Stimulated activated CD4-positive, alpha-beta T cell treated with anti-CD3 and anti-CD28 coated beads, Interleukin-15, amount 100 ng/mL, for 24 hours (primary cell): ENCODE measurements at places on chromosomes 1 and 21.

GRCh38 chr21:24445517-24445916 lies 1161.8 kb downstream of the MRPL39 start:
- DNase-seq, result no peak

DNA sequence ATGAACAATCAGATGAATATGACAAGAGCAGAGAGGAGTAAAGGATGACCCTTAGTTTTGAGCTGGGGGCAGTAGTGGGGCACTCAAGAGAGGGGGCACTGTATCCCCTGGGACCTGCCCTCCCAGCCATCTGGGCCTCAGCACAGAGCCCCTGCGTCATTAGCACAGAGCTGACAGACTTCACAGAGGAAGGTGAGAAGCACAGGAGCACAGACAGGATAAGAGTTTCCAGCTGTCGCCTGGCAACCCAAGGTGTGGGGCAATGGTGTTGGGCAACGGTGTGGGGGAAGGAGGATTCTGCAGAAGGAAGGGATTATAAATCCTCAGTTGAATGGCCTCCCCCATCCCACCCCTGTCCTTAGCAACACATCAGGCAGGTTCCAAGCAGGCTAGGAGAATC lies 30.2 kb downstream of the RAB3B start:
- DNase-seq, result no peak

GRCh38 chr1:198467342-198467741 lies 73.1 kb downstream of the ATP6V1G3 start:
- no peak for DNase-seq

- DNase-seq, result peak; percentile 63
Measured at GRCh38 chr21:17925000-17925610, 105.9 kb upstream of the C21orf91 start.

DNA sequence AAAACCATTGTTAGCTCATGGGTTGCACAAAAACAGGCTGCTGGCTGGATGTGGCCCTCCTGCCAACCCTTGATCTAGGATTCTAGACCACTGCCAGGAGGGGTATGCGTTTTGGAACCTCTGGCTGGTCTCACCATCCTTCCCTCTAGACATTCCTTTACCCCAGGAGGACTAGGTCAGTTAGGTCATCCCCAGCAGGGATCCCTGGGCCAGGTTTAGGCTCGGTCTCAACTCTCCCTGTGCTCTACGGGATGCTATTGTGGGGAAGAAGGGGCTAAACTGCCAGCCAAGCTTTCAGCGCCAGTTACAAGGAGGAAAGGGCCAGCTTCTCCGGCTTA lies 22.7 kb downstream of the SLC2A1 start:
- DNase-seq, result peak; percentile 0

DNA sequence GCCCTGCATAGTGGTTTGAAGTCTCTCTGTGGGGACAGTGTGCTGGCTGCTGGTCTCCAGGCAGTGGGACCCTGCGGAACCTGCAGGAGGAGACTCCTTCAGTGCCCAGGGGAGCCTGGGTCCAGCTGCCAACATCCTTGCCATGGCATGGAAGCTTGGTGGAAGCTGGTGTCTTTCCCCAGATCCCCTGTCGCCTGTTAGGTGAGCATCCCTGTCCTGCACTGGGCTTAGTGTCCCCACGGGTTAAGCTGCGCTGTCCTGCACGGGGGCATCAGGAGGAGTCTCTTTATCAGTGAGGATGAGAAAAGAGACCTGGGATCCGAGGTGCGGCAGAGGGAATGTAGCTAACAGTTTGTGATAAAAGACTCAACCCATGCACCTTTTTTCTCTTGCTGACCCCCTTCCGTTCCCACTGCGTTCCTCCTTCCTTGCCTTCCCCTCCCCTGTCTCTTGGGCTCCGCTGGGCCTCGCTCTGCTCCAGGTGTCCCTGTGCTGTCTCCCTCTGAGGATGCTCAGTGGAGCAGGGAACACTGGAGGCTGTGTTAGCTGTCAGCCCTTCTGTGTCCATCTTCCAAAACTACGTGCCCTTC lies 59.3 kb downstream of the SLC37A1 start:
- DNase-seq, result no peak

- DNase-seq, result no peak
Measured at GRCh38 chr1:101233495-101233894, 3.3 kb upstream of the S1PR1 start.

DNA sequence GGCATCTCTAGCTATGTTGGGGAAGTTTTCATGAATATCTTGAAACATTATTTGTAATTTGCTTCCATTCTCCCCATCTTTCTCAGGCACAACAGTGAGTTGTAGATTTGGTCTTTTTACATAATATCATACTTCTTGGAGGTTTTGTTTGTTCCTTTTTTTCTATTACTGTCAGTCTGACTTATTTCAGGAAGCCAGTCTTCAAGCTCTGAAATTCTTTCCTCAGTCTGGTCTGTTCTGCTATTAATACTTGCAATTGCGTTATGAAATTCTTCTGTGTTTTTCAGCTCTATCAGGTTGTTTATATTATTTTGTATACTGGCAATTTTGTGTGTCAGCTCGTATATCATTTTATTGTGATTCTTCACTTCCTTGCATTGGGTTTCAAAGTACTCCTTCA lies 424.6 kb upstream of the PTBP2 start:
- no peak for DNase-seq

DNA sequence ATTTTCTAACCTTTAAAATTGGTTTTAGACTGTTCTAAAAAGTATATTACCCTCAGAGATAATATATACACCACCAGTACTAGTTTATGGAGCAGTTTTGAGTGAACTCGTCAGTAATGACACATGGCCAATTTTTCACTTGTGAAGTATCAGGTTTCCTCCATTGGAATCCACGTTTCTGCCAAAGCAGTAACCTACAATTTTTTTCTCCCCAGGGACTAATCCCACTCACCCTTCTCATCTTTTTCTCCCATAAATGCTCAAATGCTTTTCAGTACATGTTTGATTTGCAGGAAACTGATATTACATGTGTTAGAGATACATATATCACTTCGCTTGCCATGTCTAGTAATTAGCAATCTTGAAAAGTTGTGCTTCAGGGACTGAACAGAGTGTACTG lies 94.1 kb downstream of the COL24A1 start:
- DNase-seq, result no peak

GRCh38 chr1:227712648-227713047 lies 22.5 kb downstream of the JMJD4 start:
- DNase-seq, result no peak

- DNase-seq, result no peak
Measured at GRCh38 chr21:42563261-42563660, 49.6 kb downstream of the SLC37A1 start.
